Osteoblast (primary cell): ENCODE measurements at places on chromosomes 11 and 22. TPM values are rescaled to one million over a fixed set of nuclear protein-coding genes. Genes with fewer than 3 reads are reported as not detected.

The VSIG10L2 gene
- total RNA-seq, result not detected in 2 replicates

DNA sequence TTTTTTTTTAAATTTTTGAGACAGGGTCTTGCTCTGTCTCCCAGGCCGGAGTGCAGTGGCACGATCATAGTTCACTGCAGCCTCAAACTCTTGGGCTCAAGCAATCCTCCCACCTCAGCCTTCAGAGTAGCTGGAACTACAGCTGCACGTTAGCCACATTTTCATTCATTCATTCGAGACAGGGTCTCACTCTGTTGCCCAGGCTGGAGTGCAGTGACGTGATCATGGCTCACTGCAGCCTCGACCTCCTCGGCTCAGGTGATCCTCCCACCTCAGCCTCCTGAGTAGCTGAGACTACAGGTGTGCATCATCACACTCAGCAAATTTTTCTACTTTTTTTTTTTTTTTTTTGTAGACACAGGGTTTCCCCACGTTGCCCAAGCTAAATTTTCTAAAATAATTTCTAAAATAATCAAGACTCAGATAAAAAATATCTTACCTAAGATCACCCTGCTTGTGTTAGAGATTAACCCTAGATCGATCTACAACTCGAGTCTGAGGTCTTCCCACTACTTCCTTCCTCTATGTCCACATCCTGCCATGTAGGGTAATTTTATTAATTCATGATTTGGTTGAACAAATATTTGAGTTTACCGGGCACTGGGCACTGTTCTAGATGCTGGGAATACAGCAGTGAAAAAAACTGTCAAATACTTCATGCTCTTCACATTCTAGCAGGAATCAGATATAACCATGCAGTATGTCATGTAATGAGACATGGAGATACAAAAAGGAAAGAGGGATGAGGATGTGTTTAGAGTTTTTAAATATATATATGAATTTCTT, 15.1 kb downstream of the EIF4G2 start:
- DNase-seq, result no peak

- peak; percentile 94 for DNase-seq
Observed at GRCh38 chr11:8060801-8061554, 20.0 kb upstream of the TUB start.

The ASPHD2 gene
- total RNA-seq, result 3.2 and 6.2 TPM in 2 replicates

The C11orf16 gene
- total RNA-seq, result 0.29 TPM in 1 of 2 replicates, not detected in the other

GRCh38 chr22:42630901-42631602, 9.3 kb downstream of the ATP5MGL start:
- peak; percentile 94 for DNase-seq

DNA sequence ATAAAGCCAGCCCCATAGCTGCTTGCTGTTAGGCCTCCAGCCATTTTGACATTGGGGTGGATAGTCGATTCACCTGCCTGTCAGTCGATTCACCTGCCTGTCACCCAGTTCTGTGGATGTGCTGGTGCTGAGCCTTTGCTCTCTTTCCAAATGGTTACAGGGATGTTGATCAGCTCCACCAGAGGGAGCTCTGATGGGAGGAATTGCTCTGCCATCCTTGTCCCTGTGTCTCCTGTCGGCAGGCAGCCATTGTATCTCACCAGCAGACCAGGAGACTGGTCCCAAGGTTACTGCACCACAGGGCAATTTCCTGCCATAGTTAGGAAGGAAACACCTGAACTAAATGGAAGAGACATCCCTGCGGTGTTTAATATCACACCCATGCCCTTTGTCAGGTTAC, 6.1 kb downstream of the MPEG1 start:
- DNase-seq, result no peak

The C1QTNF5 gene
- 35.9 and 41.3 TPM in 2 replicates for total RNA-seq

- DNase-seq, result peak; percentile 92
Observed at GRCh38 chr22:50684986-50685385, 12.4 kb downstream of the SHANK3 start.

The ZNF74 gene
- total RNA-seq, result 12.4 and 13.8 TPM in 2 replicates
